NCI-H748 treated with DMSO at 0.1 percent for 48 hours (cell line): ENCODE measurements at places on chromosomes 16 and 17.

GRCh38 chr17:69425978-69426377, 11.5 kb downstream of the MAP2K6 start:
- DNase-seq: no peak

- DNase-seq: no peak
Measured at GRCh38 chr17:65665966-65666365, 104.5 kb upstream of the AXIN2 start.

GRCh38 chr17:66781135-66781534, 53.8 kb upstream of the CACNG5 start:
- DNase-seq: no peak

DNA sequence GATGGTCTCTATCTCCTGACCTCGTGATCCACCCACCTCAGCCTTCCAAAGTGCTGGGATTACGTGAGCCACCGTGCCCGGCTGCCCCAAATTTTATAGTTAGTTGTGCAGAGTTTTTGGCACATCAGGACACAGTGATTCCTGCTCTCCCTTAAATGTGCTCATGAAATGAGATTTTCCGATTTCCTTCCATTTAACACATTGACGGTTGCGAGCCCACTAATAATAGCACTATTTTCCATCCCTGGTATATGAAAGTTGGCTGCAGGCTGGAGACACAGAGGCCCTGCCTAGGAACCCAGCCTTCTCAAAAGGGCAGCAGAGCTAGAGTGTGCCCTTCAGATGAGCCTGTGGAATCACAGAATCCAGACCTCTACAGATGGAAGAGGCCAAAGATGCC, 17.4 kb upstream of the MYH10 start:
- no peak for DNase-seq

DNA sequence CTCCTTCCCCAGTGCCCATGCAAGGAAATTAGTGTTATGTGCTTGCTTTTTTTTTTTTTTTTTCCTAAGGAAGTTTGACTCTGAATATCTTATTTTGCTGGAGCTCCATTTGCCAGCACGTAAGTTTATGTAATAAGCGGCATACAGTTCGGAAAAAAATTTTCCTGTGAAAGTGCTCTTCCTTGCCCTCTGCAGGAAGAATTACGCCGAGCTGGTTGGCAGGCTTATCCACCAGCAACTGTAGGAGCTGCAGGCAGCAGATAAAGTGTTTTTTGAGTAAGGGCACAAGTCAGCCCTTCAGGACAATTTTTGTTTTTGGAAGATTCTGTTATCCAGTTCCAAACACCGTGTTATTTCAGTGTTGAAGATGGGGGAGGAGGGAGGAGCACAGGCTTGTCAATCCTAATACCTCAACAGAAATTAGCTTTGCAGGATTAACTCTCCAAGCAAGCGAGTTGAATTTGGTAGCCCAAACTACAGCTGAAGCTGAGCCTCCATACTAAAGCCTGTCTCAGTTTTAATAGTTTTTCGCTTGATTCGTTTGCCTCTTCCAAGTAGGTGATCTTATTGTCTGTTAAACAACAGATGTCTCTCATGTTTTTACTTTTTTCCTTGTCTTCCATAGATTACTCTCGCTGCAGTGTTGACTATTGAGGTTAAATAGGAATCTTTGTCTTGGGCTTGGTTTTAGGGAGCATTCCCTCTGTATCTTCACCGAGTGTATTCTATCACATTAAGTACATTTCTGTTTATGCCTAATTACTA, 1.1 kb downstream of the SPECC1 start:
- DNase-seq: peak; percentile 59

DNA sequence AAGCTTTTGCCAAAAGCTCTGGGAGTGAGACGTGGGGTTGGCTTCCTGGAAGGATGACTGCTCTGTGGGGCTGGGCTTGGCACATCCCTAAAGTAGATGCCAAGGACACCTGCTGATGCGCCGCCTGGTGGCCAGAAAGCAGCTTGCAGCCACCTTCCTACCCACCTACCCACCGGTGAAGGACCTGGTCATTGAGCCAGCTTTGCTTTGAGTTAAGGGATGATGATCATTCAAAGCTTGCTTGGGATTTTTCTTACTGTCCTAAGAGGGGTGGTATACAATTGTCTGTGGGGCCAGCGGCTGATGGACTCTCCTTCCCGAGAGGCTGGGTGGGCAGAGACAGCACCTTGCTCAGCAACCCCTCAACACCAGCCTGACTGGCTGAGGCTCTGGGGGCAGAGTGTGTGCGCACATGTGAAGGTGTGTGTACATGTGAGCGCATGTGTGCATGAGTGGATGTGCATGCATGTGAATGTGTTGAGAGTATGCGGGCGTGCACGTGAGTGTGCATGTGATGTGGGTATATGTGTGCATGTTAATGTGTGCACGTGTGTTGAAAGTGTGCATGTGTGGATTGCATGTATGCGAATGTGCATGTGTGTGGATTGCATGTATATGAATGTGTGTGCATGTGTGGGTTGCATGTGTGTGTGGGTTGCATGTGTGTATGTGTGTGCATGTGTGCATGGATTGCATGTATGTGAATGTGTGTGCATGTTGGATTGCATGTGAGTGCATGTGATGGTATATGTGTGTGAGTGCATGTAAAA, 18.6 kb downstream of the C1QTNF1 start:
- DNase-seq: no peak

DNA sequence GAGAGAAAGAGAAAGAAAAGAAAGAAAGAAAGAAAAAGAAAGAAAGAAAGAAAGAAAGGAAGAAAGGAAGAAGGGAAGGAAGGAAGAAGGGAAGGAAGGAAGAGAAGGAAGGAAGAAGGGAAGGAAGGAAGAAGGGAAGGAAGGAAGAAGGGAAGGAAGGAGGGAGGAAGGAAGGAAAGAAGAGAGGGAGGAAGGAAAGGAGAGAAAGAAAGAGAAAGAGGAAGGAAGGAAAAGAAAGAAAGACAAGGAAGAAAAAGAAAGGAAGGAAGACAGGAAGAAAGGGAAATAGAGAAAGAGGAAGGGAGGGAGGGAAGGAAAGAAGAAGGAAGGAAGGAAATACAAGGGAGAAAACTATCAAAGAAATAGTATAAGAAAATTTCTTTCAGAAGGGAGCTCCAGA, 7.2 kb upstream of the KRTAP4-7 start:
- no peak for DNase-seq

DNA sequence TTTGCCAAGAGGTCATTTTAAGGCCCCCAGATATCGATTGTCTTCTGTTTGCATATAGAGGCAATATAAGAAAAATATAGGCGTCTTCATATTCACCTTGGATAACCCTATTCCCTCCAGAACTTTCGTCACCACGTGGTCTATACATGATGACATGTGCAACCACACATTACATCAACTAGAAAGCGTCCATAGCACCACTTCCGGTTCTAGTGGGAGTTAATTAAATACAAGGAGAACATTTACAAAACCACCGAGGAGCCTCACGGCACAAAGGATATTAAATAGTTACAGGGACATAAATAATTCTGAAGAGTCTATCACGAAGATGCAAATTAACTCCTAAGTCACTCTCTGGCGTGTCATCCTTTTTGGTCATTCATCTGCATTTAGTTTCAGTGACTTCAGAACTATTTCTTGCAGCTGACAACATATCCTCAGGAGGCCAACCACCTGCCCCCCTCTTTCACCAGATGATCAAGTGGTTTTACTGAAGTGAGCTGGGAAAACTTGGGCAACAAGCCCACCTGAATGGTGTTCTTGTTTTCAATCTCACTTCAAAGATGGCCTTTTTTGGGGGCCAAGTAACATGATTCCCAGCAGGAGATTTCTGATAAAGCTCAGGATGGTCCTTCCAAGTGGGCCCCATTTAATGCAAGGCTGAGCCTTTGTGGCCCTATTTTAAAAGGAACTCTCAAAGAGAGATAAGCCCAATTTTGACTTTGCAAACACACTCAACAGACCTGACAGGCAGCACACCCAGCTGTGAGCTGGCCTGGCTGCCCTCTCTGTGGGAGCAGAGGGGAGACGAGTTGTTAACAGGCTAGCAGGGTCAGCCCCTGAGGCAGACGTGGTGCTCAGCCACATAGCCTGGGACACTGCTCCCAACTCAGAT, 15.3 kb downstream of the CMTM3 start:
- DNase-seq: no peak

GRCh38 chr17:49403514-49404289, 11.0 kb downstream of the PHB1 start:
- no peak for DNase-seq

DNA sequence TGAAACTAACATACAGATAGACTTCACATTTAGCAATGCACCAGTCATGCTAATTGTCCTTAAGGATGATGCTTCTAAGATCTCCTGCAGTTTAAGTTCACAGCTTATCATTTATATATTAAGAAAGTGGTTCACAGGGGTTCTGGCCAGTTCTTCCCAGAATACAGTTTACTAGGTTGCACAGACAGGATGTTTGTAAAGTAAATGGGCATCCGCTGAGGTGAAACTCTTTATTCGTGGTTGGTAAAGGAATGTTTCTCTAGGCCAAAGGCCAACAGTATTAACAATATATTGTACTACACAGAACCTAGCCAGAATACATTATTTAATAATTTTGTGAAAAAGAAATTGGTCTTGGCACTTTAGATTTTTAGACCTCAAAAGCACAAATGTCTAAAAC, 1427.3 kb downstream of the CDH8 start:
- no peak for DNase-seq

- DNase-seq: no peak
Measured at GRCh38 chr16:30060836-30061554, 4.6 kb upstream of the ALDOA start.

DNA sequence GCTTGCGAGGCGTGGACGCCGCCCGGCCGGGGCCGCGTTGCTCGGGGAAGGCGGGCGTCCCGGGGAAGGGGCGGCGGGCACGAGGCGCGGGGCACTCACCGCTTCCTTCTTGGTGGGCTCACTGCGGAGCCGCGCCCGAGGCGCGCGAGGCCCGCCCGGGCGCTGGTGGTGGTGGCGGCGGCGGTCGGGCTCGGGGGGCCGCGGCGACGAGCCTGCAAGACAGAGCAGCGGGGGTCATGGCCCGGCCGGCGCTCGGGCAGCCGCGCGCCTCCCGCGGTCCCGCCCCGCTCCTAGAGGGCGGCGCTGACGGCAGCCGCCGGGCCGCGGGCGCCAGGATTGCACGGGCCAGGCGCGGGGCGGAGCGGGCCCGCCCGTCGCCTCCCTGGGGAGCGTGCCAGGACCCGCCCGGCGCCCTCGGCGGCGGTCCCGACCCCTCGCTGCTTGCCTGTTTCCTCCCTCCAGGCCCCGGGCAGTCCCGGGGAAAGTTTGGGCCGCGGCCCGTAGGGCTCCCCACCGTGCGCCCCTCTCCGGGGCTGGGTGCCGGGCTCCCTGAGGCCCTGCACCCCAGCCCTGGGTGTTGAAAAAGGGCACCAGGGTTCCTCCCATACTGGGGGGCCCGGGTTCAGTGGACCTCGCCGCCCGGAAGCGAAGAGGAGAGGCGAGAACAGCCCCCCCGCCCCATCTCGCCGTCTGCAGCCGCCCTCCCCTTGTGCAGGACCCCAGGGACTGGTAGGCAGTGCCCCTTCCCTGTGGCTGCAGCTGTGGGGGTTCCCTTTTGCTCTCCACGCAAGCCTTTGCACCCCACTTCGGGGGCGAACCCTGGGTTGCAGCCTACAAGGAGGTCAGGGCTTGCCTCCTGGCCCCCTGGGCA, at the start of gene C16orf74:
Gene C16orf74, minus strand, starts transcription at position 270 of the 871 bp plus-strand sequence. CDS start 15,879 bp downstream, outside the sequence.
- no peak for DNase-seq

GRCh38 chr17:3695723-3696411, at the start of gene P2RX5:
P2RX5 (minus strand) TSS chr17:3696155; CDS start chr17:3696005, 150 bp downstream.
- DNase-seq: no peak

GRCh38 chr16:17312094-17312710, 158.6 kb downstream of the XYLT1 start:
- no peak for DNase-seq

DNA sequence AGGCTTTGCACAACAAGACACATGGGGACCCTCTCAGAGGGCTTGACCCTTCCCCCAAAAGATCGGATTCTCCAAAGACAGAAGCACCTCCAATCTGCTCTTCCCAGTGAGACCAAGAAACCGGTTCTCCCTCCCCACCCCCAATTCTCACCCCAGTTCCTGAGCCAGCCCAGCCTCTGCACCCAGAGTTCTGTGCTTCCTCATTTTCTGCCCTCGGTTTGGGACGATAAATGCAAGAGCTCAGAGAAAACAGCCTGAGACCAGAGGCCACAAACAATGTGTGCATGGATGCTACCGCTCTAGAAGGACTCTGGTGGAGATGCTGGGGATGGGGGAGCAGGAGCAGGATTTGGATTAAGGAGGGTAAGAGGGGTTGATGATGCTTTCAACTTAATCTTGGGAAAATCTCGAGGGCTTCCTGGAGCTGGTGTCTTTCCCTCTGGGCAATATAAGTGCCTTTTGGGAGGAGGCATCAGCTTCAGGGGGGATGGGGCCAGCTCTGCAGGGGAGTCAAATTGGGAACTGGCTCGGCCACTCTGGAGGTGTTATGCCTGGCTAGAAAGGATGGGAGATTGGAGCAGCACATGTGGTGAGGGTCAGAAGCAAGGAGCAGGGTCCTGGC, 6.0 kb downstream of the KRT15 start:
- DNase-seq: no peak

DNA sequence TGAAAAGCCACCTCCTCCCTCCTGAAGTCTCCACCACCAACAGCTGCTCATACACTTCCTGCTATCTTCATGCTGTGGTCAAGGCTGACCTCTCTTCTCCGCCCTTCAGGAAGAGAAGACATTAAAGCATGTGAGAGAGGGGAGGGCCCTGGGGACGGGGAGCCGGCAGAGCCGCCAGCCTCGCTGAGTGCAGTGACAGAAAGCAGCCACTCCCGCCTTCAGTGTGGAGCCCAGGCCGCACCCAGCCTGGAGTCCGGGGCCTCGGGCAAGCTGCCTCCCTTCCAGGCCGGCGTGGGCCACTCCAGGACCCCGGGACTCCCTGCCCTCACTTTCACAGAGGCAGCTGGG, 94.7 kb upstream of the TNRC6C start:
- DNase-seq: no peak

- peak; percentile 51 for DNase-seq
Measured at GRCh38 chr17:13114601-13115031, 96.8 kb upstream of the ELAC2 start.

- DNase-seq: no peak
Measured at GRCh38 chr17:17446666-17447155, 30.1 kb upstream of the MED9 start.

- no peak for DNase-seq
Measured at GRCh38 chr17:83190004-83190385, 110.6 kb downstream of the METRNL start.

DNA sequence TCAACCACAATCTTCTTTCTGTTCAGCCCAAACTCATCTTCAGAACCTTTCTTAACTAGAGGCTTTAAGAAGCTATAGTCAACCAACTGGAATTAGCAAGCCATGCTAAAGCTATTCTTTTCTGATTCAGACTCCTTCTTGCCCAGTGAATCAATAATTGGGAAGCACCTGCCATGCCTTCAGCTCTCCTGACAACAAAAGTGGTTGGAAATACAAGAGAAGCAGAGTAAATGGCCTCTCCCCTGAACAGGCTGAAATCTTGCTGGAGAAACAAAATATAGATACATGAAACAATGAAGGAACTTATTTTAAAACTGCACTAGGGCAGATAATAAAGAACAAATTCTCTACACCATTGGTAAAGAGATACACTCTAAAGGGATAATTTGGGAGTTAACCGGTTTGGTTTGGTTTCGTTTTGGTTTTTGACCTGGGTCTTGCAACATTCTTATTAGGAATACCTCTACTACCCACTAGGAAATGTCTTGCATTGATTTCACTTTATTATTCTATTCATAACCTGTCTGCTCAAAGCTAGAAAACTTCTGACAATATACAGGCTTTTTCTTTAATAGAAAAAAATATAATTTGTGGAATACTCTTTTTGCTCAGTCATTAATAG, 173.6 kb upstream of the DYNLRB2 start:
- no peak for DNase-seq
